GM19239 (cell line): ENCODE measurements at places on chromosomes 13 and 19.

- DNase-seq = no peak
These were observed 249.5 kb upstream of the SLC10A2 start for GRCh38 chr13:103315711-103316110.

DNA sequence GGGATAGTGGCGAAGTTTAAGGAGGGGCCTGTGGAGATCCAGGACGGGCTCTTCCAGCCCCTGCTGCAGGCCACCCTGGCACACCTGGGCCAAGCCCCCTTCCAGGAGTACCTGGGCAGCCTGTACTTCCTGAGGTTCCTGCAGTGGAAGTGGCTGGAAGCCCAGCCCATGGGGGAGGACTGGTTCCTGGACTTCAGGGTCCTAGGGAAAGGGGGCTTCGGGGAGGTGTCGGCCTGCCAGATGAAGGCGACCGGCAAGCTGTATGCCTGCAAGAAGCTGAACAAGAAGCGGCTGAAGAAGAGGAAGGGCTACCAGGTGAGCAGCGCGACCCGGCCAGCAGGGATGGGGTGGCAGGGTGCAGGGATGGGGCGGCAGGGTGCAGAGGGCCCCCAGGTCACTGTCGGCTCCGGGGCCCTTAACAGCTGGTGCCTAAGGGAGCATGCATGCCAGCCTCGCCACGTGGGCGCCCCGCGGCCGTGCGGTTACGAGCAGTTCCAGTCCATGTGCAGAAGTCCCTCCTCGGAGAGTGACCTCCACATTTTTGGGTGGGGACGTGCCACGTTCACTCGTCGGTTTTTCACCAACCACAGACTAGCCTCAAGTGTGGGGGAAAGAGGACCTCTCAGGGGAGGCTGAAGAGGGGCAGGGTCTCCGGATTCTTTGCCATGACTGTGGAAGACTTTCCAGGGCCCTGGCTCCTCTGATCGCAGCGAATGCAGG is 912 bp downstream of the GRK1 start:
- no peak for DNase-seq

- no peak for DNase-seq
These were observed 112.6 kb downstream of the KCTD12 start for GRCh38 chr13:76773448-76774094.

DNA sequence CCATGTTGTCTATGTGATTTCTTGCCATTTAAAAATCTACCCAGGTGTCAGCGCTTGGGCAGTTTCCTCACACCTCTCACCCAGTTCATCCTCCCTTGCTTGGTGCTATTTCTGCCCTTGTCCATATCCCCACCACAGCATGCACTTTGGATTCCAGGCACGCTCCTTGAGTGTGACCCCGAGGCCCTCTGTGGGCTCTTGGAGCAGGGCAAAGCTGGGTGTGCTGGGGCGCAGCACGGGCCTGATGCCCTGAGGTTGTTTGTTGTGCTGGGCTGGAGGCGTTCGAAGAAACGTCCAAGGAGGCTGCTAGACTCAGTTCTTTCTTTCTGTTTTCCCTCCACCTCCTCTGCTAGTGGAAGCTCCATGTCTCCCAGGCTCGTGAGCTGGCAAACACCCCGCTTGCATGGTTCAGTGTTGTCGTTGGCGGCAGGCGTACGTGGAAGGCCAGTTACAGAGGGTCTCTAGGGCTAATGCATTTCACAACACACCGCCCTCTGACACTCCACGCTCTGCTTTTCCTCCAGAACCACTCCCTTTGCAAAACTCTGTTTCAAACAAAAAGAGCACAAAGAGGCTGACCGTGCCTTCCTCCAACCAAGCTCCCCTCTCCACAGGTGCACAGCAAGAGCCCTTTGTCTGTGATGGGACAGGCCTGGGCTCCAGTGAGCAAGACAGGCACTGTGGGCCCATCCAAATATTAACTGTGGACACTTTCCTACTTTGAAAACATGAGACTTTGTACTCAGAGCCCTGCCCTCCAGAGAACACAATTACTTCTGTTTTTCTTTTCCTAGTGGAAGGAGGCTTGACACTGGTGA is 117.7 kb upstream of the GJB6 start:
- DNase-seq = no peak

- no peak for DNase-seq
These were observed 18.2 kb upstream of the ZNF460 start for GRCh38 chr19:57262044-57262443.

DNA sequence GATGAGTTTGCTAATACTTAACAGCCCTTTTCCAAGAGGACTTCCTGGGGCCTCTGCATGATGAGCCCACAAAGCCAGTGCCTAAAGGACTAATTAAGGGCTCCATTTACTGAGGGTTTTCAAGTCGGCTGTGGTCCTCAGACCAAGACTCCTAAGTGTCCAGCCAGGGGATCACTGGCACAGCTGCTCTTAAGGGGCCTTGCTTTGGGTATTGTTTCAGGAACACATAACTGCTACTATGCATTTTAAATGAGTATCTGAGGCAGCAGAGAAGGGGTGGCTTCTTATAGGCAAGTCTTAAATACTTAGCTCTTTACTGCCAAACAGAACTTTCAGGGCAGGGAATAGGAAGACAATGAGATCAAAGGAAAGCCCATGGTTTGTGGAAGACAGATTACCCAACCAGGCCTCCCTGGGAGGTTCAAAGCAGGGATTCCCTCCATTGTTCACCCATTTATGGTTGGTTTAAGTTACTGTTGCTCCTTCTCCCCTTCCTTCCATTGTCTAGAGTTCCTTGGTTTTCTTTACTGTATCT is 61.9 kb downstream of the TNFRSF19 start:
- no peak for DNase-seq

DNA sequence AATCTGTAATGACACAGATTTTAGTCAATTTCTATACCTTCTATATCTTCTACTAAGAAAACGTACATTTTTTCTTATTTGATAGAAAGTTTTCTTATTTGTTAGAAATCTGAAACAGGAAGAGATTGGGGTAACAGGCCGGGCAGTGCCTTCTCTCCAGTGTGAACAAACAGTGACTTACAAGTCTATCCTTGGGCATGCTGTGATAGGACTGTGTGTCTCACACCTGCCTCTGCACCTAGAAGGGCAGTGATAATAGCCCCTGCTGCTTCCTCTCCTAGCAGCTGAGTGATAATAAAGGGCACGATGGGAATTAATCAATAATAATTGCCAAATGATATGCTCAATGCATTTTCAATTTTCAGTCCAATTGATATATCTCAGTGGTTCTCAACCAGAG is 1.4 kb downstream of the TMEM272 start:
- no peak for DNase-seq

GRCh38 chr19:4206818-4207484 is 22.4 kb upstream of the EBI3 start:
- no peak for DNase-seq

GRCh38 chr13:32028711-32029110 is 2.9 kb upstream of the FRY start:
- no peak for DNase-seq

DNA sequence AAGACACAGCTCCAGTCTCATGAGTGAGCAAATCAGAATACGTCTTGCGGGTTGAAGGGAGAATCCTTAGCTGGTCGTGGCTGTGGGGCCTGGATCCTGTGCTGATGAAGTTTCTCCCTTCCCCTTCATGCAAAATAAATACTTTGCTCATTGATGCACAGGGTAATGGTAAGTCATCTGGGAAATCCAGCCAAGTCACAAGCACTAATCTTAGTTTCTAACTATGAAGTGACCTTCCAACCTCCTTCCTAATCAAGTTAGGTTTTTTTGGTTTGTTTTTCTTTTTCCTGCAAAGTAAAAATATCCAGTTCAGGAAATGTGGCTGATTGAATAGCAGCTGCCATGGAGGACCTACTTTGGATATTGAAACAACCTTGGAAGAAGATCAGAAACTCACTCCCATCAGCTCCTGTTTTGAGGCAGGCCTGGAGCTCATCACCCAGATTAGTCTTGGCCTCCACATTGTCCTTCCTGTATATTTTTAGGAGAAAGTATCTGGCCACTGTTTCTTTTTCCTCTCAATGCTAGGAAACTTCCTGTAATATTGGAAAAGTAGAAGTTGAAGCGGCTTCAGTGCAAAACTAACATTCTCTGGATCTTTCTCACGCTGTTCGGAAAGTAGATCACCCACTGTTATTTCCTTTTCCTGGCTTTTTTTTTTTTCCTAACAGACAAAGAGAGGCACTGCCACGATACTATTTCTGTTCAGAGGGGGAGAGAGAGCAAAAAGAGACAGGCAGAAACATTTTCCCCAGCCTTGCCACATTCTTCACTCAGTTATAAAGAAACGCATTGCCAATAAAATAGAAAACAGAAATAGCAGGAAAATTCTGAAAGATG is 12.3 kb upstream of the ARL11 start:
- no peak for DNase-seq

DNA sequence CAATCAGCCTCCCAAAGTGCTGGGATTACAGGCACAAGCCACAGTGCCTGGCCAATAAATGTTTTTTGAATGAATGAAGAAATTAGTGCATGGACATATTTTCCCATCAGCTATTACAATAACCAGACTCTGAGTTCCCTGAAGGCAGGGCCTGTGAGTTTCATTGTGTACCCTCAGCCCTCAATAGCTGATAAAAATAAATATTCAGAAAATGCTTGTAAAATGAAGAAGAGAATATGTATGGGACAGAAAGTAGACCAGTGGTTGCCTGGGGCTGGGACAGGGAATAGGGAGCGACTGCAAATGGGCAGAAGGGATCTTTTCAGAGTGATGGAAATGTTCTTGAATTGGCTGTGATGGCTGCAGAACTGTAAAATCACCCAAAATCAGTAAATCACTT is 28.8 kb downstream of the NUMBL start:
- no peak for DNase-seq

DNA sequence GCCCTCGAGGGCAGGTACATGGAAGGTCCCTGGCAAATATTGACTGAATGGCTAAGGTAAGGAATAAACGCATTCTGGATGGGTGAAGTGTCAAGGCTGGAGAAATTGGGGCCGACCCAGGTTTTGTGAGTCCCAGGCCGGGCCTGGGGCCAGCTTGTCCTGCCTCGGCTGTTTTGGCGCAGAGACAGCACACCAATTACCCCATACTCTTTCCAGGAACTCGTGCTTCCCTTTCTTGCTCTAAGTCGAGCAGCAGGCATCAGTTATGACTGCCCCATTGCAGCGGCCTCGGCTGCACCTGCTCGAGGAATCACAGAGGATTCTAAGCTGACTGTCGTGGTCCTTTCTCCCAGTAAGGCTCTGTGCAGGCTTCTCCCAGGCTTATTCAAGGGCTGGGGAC is 67.1 kb downstream of the ZNF536 start:
- DNase-seq = no peak

DNA sequence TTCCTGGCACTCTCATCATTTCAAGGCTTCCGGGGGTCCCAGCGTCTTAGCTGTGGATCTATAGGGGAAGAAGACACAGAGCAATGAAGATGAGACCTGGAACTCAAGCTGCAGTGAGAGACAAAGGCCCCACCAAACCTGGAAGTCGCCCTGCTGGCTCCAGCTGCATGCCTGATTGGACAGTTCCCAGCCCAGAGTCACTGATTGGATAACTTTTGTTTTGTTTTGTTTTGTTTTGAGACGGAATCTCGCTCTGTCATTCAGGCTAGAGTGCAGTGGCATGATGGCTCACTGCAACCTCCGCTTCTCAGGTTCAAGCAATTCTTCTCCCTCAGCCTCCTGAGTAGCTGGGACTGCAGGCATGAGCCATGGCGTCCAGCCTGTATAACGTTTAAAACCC is 6.4 kb upstream of the ZNF431 start:
- DNase-seq = no peak

- DNase-seq = no peak
These were observed 64.9 kb upstream of the MEDAG start for GRCh38 chr13:30841154-30841553.

GRCh38 chr19:8618751-8619150 is 8.2 kb upstream of the ADAMTS10 start:
- no peak for DNase-seq

- no peak for DNase-seq
These were observed 476.7 kb downstream of the RFC3 start for GRCh38 chr13:34294483-34295129.

DNA sequence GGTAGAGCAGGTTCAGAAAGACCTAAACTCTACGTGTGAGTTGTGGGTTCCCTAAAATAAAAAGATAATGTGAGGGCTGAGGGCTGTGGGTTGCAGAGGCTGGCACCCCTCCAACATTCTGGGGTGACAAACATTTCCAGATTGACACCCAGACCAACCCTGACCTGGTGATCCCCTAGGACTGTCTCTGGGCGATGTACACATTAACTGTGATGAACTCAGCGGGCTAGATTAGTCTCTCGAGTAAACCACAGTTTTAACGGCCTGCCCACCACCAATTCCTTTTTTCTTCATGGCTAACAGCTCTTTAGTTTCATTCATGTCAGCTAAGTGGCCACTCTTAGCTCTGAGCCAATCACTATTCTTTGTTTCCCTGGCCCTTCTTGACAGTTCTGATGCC is 24.8 kb downstream of the SIAH3 start:
- DNase-seq = no peak

DNA sequence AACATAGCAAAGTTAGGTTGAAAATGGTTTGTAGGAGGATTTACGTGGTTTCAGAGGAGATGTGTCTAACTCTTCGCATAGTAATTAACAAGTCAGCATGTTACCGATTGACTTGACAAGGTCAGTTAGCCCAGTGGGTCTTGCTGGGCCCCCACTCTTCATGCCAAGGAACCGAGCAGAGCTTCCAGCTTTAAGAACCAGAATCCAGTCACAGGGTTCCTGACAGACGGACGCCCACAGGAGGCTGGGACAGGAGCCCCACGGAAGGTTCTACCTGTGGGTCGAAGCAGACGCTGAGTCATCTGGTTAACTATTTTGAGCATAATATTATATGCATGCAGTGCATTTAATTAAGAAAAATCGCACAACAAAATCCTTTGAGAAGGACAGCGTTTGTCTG is 3.5 kb downstream of the TMEM255B start:
- no peak for DNase-seq

DNA sequence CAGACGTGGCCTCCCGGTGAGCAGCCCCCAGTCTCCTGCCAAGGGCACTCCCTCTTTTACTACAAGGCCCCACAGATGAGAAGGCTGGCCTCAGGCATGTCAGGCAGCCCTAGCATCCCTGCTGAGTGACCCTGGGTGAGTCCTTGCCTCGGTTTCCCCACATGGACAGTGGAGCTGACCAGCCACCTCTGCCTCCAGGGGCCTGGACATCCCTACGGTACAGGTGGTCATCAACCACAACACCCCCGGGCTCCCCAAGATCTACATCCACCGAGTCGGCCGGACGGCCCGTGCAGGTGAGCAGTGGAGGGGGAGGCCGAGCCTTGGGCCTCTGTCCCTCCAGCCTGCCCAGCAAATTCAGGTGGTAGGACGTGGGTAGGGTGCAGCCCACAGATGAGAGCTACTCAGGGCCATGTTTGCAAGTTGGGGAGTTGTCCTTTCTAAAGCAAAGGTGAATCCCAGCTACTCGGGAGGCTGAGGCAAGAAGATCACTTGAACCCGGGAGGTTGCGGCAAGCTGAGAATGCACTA is 5.2 kb downstream of the DDX49 start:
- DNase-seq = no peak

GRCh38 chr19:13942023-13942684 is 3.9 kb upstream of the PODNL1 start:
- DNase-seq = no peak

DNA sequence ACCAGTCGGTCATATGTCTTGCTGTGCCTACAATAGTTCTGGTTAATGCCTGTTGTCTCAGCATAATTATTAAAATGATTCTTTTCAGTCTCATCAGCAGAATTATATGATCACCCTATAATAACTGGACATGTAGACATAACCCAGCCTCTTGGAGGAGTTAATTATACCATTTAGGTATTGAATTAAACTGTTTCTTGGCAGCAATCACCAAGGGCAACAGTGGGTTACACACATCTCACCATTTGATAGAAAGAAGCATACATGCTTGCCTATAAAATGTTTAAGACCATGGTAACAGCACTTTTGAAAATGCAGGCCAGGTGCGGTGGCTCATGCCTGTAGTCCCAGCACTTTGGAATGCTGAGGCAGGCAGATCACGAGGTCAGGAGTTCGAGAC is 184.6 kb downstream of the RGCC start:
- no peak for DNase-seq
